ENCODE measurements at places on chromosomes 5 and 9.

GRCh38 chr5:57635146-57635777 is 152.7 kb upstream of the ACTBL2 start:
- no peak for DNase-seq

GRCh38 chr5:68433923-68434879 is 218.6 kb downstream of the PIK3R1 start:
- no peak for DNase-seq

DNA sequence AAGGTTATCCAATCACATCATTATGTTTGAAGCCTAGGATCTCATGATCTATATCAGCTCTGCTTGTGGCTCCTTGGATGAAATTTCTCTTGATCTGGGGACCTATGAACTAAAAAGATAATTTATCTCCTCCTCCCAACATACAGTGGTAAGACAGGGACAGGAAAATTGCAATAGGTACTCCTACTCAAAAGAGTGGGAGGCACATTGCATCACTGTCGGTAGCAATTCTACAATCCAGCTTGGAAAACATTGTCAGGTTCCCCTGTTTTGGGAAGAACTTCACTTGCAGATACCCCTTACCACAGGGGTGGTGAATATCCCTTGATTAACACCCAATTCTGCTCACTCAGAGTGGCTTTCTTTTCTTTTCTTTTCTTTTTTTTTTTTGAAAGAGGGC is 107.7 kb downstream of the HSPA4 start:
- no peak for DNase-seq

DNA sequence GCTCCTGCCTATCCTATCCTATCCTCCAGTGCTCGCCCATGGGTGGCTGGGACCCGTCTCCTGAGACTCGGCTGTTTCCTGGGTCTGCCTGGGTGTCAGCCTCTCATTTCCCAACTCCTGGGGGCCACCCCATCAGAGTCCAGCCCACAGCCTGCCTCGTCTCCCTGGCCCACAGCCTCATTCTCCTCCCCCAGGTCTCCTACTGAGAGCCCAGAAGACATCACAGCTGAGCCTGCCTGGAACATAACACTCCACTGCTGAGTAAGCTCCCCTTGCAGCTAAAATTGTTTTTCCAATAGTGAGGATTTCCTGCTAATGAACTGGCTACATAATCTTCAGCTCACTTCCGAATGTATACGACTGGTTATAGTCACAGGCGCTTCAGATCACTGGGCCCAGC is 95.3 kb downstream of the TTLL11 start:
- DNase-seq: no peak

- DNase-seq: no peak
These were observed 254.3 kb downstream of the MAST4 start for GRCh38 chr5:66850354-66851075.

- no peak for DNase-seq
These were observed 82.2 kb downstream of the SHB start for GRCh38 chr9:37986771-37987258.

- DNase-seq: no peak
These were observed 39.7 kb upstream of the SHC3 start for GRCh38 chr9:89218040-89218928.

- no peak for DNase-seq
These were observed 39.8 kb downstream of the NEK6 start for GRCh38 chr9:124297551-124297901.

DNA sequence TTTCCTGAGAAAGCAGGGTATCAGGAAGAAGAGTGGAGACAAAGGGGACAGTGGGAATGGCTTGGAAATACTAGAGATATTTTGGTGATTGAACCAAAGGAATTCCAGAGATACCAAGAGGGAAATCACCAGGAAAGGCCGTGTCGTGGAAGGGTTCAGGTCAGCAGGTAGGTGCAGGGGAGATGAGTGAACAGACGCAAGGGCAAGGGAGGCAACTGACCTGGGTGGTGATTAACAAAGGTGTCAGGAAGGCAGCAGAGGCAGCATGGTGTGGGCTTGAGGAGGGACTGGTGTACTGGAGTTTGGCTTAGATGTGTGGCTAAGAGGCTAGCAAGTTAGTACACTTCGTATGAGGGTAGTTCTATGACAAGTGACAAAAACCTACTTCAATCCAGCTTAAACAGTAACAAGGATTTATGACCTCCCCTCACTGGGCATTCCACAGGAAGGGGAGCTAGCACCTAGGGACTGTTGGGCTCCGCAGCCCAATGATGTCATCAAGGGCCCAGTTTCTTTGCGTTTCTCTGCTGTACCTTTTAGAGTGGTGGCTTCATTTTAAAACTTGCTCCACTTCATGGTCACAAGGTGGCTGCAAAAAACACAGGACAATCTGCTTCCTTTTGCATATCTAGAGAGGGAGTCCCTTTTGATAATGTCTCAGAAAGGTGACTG is 37.0 kb downstream of the INIP start:
- no peak for DNase-seq
